Metanephros (tissue), 2 donors: ENCODE measurements at places on chromosomes 3 and 15. TPM values are rescaled to one million over a fixed set of nuclear protein-coding genes. Genes with fewer than 3 reads are reported as not detected.

Gene GUCA1C
- not detected for total RNA-seq

Gene CHST13
- total RNA-seq = 7.9 TPM

Gene TMEM212
- total RNA-seq = not detected

Gene MCF2L2
- total RNA-seq = 0.53 TPM
